H4 (cell line): ENCODE measurements at places on chromosomes 11 and 22.

DNA sequence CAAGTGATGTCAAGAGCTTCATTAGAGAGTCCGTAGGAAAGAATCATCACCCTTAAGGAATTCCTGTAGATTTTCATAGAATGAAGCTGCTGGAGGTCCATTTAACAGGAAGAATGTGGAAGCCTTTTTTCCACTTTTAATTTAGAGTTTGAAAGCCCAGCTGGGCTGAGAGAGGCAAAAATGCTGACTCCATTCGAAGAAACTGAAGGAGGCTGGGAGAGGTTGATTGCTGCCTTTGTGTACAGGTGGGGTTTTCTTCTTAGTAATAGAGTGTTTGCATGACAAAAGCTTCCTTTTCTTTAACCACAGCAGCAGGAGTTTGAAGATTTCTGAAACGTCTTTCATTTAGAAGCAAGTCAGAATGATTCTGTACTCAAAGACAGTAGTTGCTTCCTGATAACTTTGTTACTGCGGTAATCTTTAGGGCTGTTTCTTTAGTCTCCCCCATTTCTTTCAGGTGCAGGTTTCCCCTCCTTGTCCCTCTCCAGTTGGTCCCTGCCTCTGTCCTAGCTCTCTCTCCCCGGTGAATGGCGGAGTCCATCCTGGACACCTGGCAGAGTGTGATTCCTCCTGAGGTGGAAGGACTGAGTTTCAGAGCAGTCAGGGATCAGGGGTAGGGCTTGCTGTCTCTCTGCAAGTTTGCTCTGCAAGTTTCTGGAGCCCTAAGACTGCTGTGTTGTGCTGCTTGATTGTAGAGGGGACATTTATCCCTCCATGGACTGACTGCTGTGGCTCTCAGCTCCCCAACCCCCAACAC lies 166.2 kb downstream of the LDLRAD3 start:
- no peak for DNase-seq

- DNase-seq: no peak
Observed at GRCh38 chr11:82790723-82791484, 57.2 kb upstream of the FAM181B start.

GRCh38 chr11:115199481-115200069 lies 304.6 kb downstream of the CADM1 start:
- DNase-seq: no peak

GRCh38 chr22:21755851-21756284 lies 20.3 kb upstream of the YPEL1 start:
- DNase-seq: no peak

DNA sequence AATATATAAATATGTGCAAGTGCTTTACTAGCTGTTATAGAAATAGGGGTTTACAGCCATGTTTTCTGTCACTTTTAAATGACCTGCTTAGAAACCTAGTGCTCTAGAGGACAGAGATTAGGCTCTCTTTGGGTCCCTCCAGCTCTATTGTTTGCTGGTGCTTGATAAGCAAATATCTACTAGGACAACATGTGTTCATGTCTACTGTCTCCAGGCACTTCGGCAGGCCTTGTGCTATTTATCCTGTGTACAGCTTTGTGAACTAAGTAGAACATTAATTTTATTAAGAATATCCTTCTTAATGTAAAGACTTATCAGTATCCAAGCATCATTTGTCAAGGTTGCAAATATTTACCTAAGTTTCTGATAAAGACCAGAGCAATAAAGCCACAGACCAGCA lies 11.9 kb upstream of the RASSF10 start:
- no peak for DNase-seq

DNA sequence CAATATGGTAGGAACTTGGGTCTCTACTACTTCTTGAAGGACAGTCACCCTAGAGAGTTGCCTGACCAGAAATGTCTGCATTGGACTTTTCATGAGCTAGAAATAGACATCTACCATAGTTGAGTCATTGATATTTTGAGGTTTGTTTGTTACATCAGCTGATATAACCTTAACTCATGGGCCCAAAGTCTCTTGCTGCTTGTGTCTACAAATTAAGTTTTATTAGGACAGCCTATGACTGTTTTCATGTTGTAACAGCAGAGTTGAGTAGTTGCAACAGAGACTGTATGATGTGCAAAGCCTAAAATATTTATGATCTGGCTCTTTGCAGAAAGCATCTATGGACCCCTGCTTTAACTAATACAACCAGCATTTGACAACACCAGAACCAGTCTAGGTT lies 155.3 kb downstream of the MIAT start:
- no peak for DNase-seq

DNA sequence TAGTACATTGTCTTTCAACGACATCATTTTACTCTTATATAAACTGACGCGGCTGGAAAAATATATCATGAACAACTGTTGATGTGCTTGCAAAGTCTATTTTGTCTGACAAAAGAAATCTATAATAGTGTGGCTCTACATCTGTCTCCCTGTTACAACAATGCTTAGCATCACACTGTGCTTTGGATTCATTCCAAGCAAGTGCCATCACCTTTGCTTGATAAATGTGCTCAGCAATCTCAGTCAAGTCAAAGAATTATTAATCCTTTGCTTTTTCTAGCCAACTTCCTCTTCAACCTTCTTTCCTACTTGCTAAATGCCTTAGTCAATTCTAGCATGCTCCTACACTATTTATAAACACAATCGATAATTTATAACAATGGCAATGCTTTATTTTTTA lies 140.5 kb downstream of the FCHSD2 start:
- DNase-seq: no peak

DNA sequence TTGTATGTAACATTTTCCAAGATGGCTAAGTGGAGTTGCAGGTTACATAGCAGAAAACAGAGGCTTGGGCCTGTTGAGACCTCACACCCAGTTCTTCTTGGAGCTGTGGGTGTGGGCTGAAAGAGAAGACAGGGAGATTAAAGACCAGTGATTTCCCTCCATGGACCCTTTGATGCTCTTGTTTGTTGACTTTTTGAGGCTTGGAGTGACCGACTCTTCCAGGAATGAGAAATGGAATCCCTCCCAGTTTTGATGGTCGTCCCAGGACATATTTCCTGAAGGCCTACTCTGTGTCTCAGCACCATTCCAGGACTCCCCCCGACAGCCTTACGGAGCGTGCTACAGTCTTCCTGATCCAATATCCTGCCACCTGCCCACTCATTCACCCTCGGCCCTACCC lies 96.9 kb downstream of the PTPRJ start:
- no peak for DNase-seq

- DNase-seq: no peak
Observed at GRCh38 chr22:21861851-21862250, 5.6 kb downstream of the MAPK1 start.

GRCh38 chr11:59053387-59053786 lies 32.7 kb upstream of the GLYATL1B start:
- DNase-seq: peak; percentile 39

DNA sequence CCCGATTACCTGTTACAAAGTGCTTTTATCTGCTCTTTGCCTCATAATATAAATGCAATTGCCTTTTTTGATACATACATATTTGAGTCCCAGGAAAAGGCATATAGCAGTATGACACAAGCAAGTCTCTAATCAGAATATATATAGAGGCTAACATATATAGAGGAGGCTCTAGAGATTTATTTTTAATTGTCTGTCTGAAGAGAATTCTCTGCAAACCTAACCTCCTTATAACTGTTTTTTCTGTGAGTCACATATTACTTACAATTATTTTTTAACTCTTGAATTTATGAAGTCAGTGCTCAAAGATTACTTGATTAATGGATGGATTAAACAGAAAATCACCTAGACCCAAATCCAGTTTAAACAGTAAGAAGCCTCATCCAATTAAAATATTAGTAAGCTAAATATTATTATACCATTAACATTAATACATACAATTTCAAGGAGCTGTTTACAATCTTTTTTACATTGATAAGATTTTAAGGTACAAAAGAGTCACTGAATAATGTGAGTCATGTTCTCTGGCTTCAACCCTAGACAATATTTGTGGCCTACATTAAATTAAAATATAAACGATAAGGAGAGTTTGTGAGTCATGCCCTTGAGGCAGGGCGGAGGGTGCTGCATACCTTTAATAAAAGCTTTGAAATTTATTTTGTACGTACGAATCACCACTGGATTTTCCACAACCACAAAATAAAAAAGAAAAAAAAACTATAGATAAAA lies 19.2 kb upstream of the MMP13 start:
- peak; percentile 38 for DNase-seq

DNA sequence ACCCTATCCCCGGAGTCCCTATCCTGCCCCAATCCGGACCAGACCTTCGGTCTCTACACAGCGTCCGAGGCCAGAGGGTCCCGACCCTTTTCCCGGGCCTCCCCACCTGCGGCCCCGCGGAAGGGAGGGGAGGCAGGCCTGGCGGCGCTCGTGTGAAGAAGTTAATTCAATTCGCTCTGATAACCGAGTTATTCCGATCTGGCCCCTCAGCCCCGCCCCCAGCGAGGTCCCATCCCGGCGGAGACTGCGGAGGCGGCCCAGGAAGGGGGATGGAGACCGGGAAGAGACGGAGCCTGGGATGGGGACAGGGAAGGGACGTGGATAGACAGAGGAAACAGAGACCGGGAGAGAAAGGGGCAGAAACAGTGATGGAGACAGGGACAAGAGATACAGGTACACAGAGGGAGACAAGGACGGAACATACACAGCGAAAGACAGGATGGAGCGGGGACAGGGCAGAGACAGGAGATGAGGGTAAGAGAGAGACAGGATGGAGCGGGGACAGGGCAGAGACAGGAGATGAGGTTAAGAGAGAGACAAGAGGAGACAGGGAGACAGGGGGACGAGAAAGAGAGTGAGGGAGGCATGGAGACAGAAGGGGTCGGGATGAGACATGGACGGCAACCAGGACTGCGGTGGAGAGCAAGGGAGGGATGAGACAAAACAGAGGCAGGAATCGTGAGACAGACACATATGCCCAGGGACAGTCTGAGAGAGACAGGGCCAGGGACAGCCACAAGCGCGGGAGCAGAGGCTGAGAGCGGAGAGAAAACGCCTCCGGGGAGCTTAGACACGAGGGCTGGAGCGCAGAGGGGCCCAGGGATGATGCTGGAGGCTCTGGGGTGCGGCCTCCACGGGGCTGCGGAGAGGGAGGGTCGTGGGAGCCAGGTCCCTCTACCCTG lies 636 bp upstream of the PHOX2A start:
- DNase-seq: no peak

DNA sequence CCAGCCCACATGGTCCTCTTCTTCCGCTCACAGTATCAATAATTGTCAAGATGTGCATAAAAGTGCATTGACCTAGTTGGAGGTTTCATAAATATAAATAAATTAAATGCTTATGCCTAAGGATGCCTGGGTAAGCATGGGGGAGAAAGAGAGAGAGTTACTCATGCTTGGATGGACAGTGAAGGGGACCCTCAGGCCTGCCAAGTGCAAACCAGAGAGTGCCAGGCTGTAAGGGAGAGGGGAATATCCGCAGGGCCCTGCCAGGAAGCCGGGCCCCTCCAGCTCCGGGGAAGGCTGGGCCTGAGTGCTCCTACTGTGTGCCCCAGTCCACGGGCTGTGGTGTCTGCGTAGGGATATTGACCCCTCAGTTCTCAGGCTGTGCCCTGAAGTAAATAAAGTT lies 214.6 kb downstream of the DSCAML1 start:
- DNase-seq: no peak

- no peak for DNase-seq
Observed at GRCh38 chr11:11843642-11844041, 1.9 kb downstream of the USP47 start.

- no peak for DNase-seq
Observed at GRCh38 chr11:78651136-78651775, 76.6 kb upstream of the NARS2 start.

DNA sequence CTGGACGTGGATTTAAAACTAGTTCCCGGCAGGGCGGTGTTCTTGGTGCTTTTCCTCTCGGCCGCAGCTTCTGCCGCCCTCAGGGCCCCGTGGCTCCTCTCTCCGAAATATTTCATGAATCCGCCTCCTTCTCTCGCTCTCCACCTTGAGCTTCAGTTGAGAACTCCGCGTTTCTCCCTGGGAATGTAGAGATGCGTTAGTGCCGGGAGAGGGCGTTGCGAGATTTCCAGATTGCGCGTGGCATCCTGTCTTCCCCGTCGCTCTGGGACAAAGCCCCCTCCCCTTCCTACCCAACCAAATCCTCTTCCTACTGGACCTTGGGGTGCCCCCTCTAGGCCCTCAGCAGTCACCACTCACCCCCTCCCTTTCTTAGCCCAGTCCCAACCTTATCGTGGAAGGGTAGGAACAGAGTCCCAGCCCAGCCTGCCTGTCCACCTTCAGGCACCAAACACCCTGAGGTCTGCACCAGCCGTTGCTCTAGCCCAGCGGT lies 15.5 kb upstream of the RAC2 start:
- DNase-seq: no peak

DNA sequence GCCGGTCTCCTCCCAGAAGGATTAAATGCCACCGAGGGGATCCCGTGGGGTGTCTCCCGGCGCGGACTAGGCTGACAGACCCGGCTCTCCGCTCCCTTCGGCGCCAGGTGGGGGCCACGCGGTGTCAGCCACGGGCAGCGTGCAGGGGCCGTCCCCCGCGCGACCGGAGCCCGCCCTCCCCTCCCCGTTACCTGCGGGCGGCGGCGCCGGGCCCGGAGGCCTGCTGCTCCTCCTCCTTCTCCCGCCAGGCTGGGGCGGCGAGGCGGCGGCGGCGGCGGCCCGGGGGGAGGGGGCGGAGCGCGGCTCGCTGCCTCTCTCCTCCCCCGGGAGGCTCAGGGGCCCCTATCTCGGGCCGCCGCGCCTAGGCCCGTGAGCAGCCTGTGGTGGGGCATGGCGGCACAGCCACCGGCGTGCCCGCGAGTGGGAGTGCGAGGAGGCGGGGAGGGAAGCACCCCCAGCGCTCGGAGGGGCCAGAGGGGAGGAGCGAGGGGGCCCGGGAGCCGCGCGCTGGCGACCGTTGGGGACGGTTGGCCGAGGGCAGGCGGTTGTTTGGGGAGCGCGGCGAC lies 450 bp downstream of the ZBTB44 start:
- DNase-seq: peak; percentile 19

- DNase-seq: no peak
Observed at GRCh38 chr11:57614234-57614772, 16.8 kb downstream of the SERPING1 start.

GRCh38 chr11:18775492-18776292 lies 15.9 kb downstream of the PTPN5 start:
- peak; percentile 67 for DNase-seq

- no peak for DNase-seq
Observed at GRCh38 chr22:32901925-32902324, 100.4 kb downstream of the TIMP3 start.

- no peak for DNase-seq
Observed at GRCh38 chr11:29518389-29519174, 498.2 kb downstream of the KCNA4 start.

GRCh38 chr11:66861038-66861773 lies 4.3 kb downstream of the LRFN4 start:
- no peak for DNase-seq

- no peak for DNase-seq
Observed at GRCh38 chr22:25363474-25363873, 144.0 kb downstream of the CRYBB2 start.

GRCh38 chr22:50061141-50061823 lies 3.2 kb upstream of the TTLL8 start:
- DNase-seq: no peak

DNA sequence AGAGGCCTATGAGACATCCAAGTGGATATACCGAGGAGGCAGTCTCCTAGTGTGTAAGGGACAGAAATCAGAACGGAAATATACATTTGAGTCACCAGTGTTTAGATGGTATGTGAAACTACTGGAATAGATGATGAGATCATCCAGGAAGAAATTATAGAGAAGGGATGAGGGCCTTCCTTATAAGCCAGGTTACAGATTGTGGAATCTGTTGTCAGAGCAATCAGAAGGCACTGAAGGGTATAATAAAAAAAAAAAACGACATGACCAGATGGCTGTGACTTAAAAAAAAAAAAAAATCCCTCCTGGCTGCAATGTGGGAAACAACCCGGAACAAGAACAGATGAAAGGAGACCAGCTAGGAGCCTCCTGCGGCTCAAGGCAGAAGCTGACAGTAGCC lies 2.7 kb downstream of the MAJIN start:
- DNase-seq: peak; percentile 37
